GM20000 (cell line): ENCODE measurements at places on chromosomes 1 and 21.

- DNase-seq = no peak
Measured at GRCh38 chr1:37167479-37167878, 133.2 kb upstream of the GRIK3 start.

GRCh38 chr1:210726621-210727020 is 397.9 kb downstream of the HHAT start:
- peak; percentile 10 for DNase-seq

- DNase-seq = peak; percentile 66
Measured at GRCh38 chr1:244049162-244050013, 1.7 kb upstream of the ZBTB18 start.

DNA sequence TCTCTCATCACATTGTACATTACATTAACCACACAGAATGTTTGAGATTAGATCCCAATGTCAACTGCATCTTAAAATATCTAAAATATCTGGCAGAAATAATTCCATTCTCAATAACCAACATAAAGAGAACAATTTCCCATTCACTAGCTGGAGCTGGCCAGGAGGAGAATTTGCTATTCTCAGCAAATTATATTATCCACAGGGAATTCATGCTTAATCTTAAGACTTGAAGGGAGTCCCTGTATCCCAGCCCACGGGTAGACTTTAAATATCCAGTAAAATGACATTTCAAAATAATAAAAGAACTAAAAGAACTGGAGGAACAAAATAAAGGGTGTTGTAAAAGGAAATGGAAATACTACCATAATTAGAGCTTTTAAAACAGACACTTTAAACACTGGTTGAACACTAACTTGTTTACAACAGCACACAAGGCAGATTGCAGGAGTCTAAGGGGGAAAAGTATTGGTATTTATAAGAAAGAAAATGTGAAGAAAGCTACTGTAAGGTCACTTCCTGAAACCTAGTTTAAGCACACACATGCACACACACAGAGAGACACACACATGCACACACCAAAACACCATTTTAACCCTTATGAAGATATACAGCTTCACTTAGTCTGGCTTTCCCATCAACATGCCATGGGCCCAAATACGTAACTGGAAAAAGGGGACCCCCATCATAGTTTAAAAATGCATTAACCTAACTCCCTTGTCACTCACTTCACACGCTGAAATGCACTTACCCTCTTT is 107.0 kb downstream of the PTPN14 start:
- no peak for DNase-seq

- DNase-seq = no peak
Measured at GRCh38 chr1:42040159-42040558, 113.1 kb upstream of the GUCA2B start.
